ENCODE measurements at places on chromosomes 6 and 20. TPM values are rescaled to one million over a fixed set of nuclear protein-coding genes. Genes with fewer than 3 reads are reported as not detected.

Gene RHAG
- total RNA-seq, result not detected

Gene BPIFB4
- total RNA-seq, result not detected

Gene RAB23
- 9.4 TPM for total RNA-seq

Gene CRISP1
- not detected for total RNA-seq

Gene IL17A
- not detected for total RNA-seq

Gene MUC22
- not detected for total RNA-seq

Gene ADGRG6
- total RNA-seq, result 48.7 TPM

Gene CEP43
- 11.8 TPM for total RNA-seq

Gene PTK6
- total RNA-seq, result not detected

Gene FUT9
- total RNA-seq, result under 0.01 TPM

Gene TSHZ2
- total RNA-seq, result 0.98 TPM

Gene ZNF831
- not detected for total RNA-seq

Gene GHRH
- total RNA-seq, result not detected

Gene RIMS4
- not detected for total RNA-seq

Gene ADNP
- total RNA-seq, result 35.3 TPM

Gene DNPH1
- 45.7 TPM for total RNA-seq

Gene JPH2
- 0.38 TPM for total RNA-seq

Gene HSP90AB1
- 1,245 TPM for total RNA-seq

Gene CALHM6
- total RNA-seq, result 0.33 TPM
